ENCODE measurements at places on chromosomes 3 and 15.

DNA sequence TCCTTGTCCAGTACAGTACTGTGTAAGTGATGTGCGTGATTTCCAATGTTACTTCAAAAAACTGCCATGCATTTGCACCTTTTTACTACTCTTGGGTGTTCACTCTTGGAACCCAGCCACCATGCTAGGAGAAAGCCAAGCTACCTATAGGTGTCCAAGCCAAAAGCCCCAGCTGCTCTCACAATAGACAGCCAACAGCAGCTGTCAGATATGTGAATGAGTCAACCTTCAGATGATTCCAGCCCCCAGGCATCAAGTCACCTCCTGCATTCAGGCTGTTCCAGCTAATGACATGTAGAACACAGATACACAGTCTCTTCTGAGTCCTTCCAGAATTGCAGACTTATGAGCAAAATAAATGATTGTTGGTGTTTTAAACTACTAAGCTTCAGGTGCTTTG lies 417.7 kb upstream of the TGFBR2 start:
- no peak for DNase-seq

- DNase-seq: no peak
Observed at GRCh38 chr15:83930392-83931212, 276.7 kb downstream of the ADAMTSL3 start.

DNA sequence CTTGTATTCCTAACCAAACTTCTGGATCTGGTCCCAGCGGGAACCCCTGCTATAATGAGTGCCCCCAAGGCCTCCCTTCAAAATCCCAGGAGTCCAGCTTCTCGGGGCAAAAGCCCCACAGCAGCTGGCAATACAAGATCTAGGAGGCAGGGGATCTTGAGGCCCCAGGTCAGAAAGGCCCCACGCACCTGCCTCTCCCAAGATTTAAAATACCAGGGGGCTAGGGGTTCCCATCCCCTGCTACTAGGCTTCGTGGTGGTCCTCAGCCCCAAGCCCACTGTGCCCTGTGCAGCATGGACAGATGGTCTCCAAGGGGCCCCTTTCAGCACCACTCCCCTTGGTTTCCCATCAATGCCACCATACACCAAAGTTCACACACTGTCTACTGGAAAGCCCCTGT lies 15.8 kb upstream of the CYP11A1 start:
- DNase-seq: no peak

GRCh38 chr15:98787194-98787593 lies 138.9 kb downstream of the IGF1R start:
- no peak for DNase-seq

- DNase-seq: no peak
Observed at GRCh38 chr3:51568996-51569395, 30.5 kb downstream of the RAD54L2 start.

GRCh38 chr3:197858598-197858997 lies 67.5 kb downstream of the LRCH3 start:
- no peak for DNase-seq

DNA sequence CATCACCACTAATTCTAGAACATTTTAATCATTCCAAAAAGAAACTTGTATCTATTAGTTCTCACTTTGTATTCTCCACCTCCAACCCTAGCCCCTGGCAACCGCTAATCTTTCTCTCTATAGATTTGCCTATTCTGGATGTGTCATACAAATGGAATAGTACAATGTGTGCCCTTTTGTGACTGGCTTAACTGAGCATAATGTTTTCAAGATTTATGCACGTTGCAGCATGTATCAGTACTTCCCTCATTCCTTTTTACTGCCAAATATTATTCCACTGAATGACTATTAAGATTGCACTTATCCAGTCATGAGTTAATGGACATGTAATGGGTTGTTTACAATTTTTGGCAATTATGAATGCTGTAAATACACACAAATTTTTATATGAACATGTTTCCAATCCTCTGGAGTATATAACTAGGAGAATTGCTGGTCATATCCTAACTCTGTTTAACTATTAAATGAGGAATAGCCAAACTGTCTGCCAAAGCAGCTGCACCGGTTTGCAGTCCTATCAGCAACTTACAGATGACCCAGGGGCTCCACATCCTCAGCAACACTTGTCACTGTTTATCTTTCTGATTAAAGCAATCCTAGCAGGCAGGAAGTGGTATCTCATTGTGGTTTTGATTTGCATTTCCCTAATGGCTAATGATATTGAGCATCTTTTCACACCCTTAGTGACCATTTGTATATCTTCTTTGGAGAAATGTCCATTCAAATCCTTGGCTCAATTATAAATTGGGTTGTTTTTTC lies 42.9 kb downstream of the DCUN1D1 start:
- DNase-seq: no peak

GRCh38 chr3:50136714-50137405 lies 18.3 kb upstream of the SEMA3F start:
- DNase-seq: no peak

DNA sequence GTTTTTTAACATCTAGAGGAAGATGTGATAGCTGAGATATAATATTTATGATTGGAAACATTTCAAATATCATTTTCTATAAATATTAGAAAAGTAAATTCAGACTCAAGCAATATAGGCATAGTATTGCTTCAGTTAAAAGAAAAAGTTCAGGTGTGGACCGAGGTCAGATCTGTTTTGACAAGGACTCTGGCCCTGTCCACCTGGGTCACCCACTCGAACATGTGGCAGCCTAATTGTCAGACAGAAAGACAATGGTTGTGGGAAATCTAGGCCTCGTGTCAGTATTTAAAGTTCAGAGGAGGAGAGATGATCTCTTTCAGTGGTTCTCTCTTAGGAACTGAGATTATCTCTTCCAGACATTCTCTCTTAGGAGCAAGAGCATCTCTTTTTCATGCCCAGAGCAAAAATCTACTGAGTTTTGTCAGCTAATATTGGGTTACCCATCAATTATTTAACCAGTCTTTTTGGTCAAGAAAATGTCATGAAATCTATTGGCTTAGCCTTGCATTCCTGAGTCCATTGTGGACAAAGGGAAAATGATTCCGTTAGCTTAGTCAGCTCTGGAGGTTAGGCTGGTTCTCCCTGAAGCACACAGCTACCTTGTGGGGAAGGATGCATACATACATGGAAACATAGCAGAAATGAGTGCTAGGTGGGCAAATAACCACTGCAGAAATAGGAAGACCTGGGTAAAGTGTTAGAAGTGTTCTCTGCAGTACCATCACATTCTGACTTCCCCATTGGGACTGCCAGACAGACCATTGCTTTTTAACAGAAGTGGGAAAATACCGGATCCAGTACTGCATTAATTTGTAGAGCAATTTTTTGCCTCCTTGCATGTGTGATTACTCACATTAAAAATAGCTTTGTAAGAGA lies 343.3 kb downstream of the GRM7 start:
- no peak for DNase-seq

DNA sequence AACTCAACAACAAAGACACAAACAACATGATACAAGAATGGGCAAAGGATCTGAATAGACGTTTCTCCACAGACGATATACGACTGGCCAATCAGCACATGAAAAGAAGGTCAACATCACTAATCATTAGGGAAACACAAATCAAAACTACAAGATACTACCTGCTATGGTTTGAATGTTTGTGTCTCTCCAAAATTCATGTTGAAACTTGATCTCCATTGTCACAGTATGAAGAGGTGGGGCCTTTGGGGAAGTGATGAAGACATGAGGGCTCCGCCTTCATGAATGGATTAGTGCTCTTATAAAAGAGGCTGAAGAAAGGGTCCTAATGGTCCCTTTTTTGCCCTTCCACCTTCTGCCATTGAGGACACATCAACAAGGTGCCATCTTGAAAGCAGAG lies 32.3 kb downstream of the ACAP2 start:
- no peak for DNase-seq

GRCh38 chr3:195297446-195297845 lies 26.5 kb upstream of the XXYLT1 start:
- no peak for DNase-seq

DNA sequence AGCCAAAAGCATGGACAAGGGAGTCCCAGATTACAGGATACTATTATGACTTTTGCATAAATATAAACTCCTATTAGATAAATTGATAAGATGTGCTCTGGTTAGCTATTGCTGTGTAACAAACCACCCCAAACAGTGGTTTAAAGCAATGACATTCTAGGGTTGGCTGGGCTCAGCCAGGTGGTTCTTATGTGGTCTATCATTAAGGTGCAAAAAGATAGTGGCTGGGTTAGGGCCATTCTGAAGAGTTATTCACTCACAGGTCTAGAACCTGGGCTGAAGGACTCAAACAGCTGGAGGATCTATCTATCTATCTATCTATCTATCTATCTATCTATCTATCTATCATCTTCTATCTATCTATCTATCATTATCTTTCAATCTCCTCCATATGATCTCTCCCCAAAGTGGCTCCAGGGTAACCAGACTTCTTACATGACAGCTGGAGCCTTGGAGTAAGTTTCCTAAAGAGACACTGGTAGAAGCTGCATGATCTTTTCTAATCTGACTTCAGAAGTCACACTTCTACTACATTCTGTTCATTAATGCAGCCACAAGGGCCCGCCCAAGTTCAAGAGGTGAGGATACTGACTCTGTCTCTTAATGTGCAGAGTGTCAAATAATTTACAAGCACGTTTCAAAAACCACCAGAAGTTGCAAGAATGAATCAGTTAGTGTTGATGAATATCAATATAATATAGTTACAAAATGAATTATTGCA lies 74.9 kb upstream of the XCR1 start:
- DNase-seq: no peak

DNA sequence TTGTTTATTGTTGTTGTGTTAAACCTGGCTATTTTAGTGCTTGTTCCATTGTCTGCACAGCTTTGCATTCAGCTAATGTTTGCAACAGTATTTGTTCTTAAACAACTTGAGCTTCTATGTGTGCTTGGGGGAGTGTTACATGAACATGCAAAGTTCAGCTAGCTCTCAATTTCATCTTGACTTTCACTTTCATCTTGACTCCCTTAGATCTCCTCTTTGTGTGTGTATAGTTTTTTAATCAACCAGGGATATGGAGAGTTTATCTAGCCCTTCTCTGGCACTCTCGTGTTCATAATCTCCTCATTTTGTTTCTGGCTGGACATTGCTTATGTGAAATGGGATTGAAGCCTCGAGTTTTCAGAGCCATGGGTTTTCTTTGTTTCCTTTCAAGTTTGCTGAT lies 212.4 kb upstream of the ZBTB20 start:
- DNase-seq: no peak

GRCh38 chr15:47813748-47814384 lies 96.6 kb downstream of the SEMA6D start:
- DNase-seq: no peak

DNA sequence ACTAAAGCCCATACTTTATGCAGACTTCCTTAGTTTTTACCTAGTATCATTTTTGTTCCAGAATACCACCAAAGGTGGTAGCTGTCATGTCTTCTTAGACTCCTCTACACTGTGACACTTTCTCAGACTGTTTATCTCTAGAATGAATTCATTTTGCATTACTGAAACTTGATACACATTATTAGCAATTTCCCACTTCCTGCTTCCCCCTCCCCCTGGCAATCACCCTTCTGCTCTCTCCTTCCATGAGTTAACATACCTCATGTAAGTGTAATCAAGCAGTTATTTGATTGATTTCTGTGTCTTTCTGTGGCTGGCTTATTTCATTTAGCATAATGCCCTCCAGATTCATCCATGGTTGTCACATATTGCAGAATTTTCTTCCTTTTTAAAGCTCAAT lies 204.9 kb downstream of the STAG1 start:
- no peak for DNase-seq

DNA sequence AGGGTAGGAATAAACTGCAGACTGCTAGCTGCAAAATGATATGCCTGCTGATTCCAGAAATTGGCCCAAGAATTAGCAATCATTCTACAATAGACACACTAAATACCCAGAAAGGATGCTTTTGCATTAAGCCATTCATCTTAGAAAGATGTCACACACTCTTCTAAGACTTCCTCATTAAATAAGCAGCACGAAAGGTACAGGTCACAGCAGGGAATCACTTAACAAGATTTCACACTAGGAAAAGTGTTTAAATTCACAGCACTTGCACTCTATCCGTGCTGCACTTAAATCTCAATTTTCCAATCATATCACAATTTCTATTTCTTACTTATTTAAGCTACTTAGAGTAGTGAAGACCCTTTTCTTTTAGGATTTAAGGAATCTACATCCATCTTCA lies 372.8 kb upstream of the CBLB start:
- DNase-seq: no peak

DNA sequence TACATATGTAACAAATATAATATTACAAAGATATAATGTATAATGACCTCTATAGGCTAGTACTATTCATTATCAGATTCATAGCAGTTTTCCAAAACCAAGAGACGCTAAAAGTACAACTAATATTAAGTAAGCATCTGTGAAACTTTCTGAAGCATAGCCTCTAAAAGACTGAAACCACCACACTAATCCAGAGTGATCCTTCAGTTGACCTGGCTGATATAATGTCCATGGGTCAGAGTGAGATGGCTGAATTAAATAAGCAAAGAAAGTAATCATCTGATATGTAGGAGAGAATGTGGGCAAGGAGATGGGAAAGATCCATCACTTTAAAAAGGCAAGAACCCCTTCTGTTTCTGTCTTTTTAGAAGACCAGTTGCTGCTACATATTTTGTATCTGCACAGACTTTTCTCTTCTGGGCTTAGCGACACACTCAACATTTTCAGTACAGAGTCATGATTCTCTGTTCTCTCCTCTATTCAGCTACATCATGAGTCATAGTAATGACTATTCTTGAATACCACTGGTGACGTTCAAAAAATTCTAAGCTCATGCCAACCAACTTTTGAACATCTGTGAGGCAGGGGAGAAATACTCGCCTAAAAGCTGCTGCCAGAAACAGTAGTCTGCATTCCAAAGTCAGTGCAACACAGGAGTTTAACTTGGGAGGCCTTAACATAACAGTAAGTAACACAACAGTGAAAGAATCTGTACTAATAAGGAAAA lies 149.6 kb downstream of the MAGI1 start:
- no peak for DNase-seq

DNA sequence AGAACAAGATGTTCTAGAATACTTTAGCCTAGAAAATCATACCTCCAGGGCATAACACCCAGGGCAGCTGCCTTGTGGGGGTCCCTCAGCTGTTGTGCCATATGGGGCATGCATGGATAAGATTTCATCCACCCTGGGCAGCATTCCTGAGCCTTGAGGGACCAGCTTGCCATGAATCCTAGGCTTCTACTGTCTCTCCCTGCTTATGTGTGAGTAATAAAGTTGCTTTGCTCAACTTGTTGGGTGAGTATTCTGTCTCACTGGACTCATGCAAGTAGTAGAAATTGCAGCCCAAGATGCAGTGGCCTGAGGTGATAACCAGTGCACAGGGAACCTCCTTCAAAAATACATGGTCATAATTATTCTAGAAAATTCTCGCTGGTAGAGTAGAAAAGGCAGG lies 52.1 kb upstream of the EPHB1 start:
- no peak for DNase-seq

DNA sequence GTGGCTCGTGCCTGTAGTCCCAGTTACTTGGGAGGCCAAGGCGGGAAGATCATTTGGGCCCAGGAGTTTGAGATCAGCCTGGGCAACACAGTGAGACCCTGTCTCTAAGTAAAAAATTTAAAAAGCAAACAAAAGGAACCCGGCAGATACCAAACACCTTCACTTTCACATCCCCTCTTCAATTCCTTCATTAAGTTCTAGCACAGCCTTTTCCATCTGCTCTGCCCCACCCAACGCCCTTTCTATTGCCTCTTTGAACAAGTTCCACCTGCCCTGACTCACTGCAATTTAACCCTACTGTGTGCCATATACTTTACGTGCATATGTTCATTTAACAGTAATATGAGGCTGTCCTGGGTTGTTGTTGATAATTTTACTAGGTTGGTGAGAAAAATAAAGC lies 12.4 kb upstream of the SPG11 start:
- no peak for DNase-seq
